NCI-H1417 (cell line): ENCODE measurements at places on chromosomes 6 and 20.

GRCh38 chr6:76221525-76221924, 149.1 kb upstream of the IMPG1 start:
- DNase-seq = no peak

- DNase-seq = no peak
Observed at GRCh38 chr20:44174996-44175765, 11.8 kb downstream of the JPH2 start.

- no peak for DNase-seq
Observed at GRCh38 chr6:1913577-1913976, 303.9 kb downstream of the FOXC1 start.

- no peak for DNase-seq
Observed at GRCh38 chr20:57774951-57775350, 65.1 kb upstream of the PMEPA1 start.

GRCh38 chr6:132087391-132087790, 136.2 kb upstream of the CCN2 start:
- no peak for DNase-seq

DNA sequence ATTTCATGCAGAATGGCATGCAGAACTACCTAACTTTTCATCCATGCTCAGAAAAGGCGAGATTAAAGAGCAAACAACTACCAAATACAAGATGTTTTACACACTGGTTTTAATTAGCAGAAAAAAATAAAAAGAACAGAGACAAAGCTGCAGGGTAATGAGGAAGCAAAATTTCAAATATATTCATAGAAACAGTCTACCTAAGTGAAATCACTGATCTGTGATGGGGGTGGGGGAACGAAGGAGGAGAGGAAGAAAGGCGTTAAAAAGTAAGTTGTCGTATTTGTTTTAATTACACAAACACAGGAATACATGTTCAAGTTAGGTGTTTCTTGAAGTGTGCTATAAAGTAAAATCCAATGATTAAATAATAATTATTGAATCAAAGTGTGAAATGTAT, 42.1 kb downstream of the MAP3K7 start:
- DNase-seq = no peak

- DNase-seq = no peak
Observed at GRCh38 chr6:28927846-28928245, 4.1 kb upstream of the TRIM27 start.

GRCh38 chr6:3484192-3484591, 27.3 kb upstream of the SLC22A23 start:
- DNase-seq = no peak

DNA sequence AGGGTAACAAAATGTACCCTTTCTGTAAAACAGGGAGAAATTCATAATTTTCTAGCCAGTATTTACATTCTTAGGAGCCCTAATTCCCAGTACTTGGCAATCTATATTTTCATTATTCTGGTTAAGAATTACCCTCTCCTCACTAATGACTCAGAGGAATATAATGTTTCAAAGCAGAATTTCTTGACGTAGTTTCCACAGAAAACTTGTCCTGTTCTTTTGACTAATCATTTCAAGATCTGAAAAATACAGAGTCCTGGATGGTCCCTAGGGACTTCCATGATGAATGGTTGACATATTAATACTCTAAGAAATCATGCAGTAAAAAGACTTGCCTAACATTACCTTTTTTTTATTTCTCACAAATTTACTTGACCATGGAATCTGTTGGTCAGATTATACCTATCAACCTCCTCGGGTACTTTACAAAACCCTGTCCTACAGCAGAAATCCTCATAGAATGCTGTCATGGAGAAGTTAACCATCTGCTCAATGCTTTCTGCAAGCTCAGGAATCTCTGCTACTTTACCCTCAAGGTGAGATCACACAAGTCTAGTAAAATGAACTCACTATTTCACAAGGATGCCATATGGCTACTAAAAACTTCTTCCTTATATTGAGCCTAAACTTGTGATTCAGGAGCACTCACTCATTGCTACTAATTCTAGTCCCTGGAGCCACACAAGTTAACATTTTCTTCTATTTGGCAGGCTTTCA, 202.1 kb upstream of the CNR1 start:
- no peak for DNase-seq

GRCh38 chr6:70221715-70222438, 81.0 kb downstream of the COL9A1 start:
- DNase-seq = no peak

- DNase-seq = no peak
Observed at GRCh38 chr6:16854986-16855385, 93.7 kb upstream of the ATXN1 start.

DNA sequence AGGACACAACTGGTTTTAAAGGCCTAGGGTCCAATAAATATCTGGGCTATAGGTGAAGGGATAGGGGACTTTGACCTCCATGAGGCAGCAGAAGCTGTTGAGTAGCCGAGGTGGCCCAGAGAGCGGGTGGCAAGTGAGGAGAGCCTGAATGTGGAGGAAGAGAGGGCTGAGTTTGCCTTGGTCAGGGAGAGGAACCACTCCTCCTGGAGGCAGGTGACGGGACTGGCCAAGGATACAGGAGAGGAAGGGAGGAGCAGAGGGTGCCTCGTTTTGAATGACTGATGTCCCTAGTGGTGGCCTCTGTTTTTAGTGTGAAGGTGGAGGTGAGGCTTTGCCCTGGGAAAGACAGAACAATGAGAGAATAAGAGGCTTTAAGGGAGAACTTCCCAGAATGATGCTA, 19.1 kb upstream of the AAR2 start:
- no peak for DNase-seq
